ENCODE measurements at places on chromosomes 2 and 18.

GRCh38 chr2:286035-286434 lies 1.9 kb downstream of the ALKAL2 start:
- no peak for DNase-seq

DNA sequence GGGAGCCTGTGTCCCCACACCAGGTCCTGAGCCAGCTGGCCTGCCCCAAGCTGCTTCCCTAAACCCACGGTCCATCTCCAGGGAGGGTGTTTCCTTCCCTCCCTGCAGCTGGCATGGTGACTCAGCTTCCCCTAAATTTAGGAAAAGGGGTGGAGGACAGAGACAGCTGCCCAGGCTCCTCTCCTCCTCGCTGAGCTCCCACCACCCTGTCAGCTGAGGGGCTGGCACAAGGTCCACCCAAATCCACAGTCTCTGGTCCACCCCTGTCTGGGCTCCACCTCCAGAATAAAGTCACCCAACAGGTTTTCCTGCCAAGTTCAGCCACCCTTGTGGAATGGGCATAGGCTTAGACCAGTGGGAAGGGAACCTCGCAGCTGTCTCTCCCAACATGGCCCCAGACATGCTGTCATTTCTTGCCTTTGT lies 156.5 kb downstream of the TNS1 start:
- DNase-seq, result no peak

- no peak for DNase-seq
These were observed 4.5 kb upstream of the STON1 start for GRCh38 chr2:48525269-48525943.

DNA sequence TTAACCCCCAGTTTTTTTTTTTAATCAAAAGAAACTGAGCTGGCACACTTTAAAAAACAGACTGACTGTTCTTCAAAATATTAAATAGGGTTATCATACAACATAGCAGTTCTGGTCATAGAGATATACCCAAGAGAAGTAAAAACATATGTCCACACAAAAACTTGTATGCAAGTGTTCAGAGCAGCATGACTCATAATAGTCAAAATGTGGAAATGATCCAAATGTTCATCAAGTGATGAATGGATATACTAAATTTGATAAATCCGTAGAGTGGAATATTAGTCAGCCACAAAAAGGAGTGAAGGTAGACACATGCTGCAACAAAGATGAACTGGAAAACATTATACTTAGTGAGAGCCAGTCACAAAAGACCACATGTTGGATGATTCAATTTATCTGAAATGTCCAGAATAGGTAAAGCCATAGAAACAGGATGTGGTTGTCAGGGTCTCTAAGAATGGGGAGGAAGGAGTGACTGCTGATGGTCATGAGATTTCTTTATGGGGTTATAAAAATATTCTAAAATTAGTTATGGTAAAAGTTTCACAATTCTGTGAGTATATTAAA lies 5.1 kb downstream of the SMIM21 start:
- no peak for DNase-seq

- DNase-seq, result no peak
These were observed 239.7 kb upstream of the TNP1 start for GRCh38 chr2:217099561-217099960.

- no peak for DNase-seq
These were observed 113.1 kb downstream of the MREG start for GRCh38 chr2:215900203-215900611.

DNA sequence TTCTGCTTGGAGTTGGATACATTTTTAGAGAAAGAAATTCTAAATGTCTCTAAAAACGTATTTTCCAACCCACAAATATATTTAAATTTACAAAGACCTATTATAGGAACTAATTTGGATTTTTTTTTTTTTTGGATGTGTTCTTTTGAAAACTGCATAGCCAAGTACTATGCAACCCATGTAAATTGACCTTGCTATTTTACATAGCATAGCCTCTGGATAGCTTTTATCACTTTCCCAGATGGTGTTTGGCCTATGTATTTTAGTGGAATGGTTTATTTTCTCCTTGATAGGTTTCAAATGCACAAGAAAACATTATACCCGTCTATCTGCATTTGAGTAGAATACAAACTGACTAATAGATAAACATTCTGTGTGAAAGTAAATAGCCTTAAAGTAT lies 130.0 kb downstream of the FIGN start:
- DNase-seq, result no peak

DNA sequence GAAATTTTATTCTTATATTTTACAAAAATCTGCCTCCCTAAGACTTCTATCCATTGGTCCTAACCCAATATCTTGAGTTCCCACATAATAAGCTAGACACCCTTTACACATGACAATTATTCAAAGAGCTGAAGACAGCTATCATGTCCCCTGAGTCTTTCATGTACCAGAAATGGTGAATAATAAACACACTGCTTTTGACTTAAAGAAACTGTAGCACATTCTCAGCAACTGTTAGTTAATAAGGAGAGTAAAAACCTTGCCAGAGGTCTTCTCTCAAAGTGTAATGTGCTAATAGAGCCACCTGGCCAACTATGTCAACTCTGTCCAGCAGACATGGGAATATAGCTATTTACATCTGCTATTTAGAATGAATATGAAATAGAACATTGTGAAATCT lies 109.7 kb upstream of the ARL5A start:
- DNase-seq, result no peak

DNA sequence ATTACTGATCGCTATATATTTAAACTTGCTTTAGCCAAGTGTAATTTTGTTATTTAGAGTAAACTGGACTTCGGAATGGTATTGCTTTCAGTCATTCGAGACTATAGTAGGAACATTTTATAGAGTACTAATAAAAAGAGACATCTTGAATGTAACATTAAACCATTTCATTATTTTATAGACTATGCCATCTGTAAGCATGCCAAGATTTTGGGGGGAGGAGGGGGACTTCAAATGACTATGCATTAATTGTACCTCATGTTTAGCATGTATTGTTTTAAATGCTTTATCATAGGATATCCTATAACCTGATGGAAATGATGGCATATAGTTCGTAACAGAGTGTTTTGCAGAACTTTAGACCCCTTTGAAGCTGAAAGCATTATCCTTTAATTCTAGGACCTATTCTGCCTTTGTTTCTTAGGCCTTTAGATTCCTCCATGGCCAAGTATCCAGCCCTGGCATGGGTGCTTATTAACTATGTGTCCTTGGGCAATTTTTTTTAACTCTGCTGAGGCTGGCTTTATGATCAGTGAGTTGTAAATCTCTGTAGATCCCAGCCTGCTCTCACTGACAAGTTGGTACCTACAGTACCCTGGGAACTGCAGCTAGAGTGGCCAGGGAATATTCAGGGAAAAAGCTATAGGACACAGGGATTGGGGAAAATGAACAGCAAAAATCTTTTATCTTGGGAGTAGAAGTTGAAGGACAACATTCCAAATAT lies 93.4 kb downstream of the PARD3B start:
- no peak for DNase-seq

DNA sequence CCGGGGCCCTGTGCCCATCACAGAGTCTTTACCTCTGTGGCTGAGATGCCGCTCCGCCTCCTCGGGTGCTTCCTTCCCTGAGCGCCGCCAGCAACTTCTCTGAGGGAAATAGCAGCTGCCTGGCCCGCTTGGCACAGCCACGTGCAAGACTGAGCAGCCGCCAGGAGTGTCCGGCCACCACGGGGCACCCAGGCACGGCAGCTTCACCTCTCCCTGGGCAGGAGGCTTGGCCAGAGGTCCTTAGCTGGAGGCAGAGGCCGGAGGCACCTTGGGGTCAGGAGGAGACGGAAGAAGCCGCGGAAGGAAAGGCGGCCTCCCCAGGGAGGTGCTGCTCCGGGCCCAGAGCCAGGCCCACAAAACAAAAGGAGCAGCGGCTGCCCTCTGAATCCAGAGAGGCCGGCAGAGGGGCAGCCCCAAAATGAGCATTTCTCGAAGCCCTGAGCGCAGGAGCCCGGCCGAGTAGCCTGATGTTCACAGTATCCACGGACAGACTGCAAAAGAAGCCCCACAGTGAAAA lies 6.0 kb upstream of the LIMS2 start:
- DNase-seq, result no peak

GRCh38 chr18:80239830-80240229 lies 7.5 kb downstream of the PARD6G start:
- no peak for DNase-seq

GRCh38 chr2:145725876-145726275 lies 1206.0 kb upstream of the ZEB2 start:
- no peak for DNase-seq

DNA sequence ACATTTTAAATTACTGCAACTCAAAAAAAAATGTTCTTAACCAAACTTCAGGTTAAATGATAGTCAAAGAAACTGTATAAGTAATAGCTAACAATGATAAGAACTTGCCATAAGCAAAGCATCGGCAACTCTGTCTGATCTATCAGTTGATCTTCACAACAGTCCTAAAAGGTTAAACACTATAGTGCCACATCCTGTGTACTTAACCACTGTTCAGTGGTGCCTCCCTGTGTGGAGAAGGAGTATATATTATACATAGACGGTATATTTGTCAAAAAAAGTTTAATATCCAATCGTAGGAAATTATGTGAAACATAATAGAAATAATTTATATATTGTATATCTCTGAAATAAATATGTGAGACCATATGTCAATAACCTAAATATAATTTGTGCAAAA lies 13.0 kb downstream of the DTNA start:
- no peak for DNase-seq

DNA sequence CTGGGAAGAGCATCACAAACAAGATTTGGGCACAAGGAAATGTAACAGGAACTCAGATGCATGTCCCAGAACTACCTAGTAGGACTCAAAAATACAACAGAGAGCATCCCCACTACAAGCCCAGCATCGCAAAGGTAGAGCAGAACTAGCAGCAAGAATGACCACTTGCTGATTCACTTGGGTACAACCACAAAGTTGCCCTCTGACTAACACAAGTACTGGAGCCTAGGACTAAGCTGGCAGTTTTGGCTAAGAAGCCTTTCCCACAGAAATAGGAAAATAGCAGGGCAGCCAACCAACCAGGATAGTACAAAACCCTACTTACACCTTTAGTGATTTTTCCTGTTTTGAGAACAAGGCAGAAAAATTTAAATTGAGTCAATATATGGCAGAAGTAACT lies 193.8 kb downstream of the PAX3 start:
- no peak for DNase-seq

Measured in stimulated activated CD8-positive, alpha-beta memory T cell treated with anti-CD3 and anti-CD28 coated beads, Interleukin-4, amount 100 ng/mL, for 4 hours (primary cell).